Pericardium fibroblast (primary cell): ENCODE measurements at places on chromosomes 7 and 10. TPM values are rescaled to one million over a fixed set of nuclear protein-coding genes. Genes with fewer than 3 reads are reported as not detected.

ZNF212 gene
- total RNA-seq = 3.0 and 5.4 TPM in 2 replicates

GIMAP2 gene
- 0.09 and 0.12 TPM in 2 replicates for total RNA-seq

LDB3 gene
- 0.17 and 0.23 TPM in 2 replicates for total RNA-seq

TBC1D12 gene
- 8.4 and 8.8 TPM in 2 replicates for total RNA-seq

TMEM139 gene
- total RNA-seq = not detected in 2 replicates

TRIM73 gene
- under 0.01 and 0.70 TPM in 2 replicates for total RNA-seq

ZFAND4 gene
- total RNA-seq = 8.9 and 11.3 TPM in 2 replicates

UCN3 gene
- not detected in 2 replicates for total RNA-seq

PNLIP gene
- not detected in 2 replicates for total RNA-seq

LBX1 gene
- total RNA-seq = under 0.01 TPM in 1 of 2 replicates, not detected in the other
